ENCODE measurements at places on chromosomes 4 and X.

DNA sequence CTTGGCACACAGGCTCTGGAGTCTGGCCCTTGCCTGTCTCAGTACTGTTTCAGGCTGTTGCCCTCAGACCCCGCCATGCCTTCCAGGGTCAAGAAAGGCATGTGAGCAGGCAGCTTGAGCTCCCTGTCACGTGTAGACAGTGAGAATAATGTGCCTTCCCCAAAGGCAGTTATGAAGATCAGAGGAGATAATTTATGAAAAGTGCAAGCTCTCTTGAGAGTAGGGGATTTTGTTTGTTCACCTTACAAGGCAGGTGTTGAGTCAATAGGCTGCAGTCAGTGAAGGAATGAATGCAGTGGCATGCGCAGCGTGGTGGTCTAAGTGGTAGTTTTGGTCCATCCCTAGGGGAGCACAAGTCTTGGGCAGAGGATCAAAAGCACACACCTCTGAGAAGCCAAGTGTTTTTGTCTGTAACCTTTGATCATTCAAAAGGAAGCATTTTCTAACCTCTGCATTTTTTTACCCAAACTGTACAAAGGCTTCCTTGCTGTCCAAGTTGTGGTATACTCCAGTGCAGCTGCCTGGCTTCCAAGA, 14.4 kb downstream of the HADH start:
- DNase-seq, result no peak

- no peak for DNase-seq
Measured at GRCh38 chr4:170088716-170089115, 1.0 kb downstream of the AADAT start.

- DNase-seq, result no peak
Measured at GRCh38 chr4:48538358-48538757, 48.3 kb downstream of the ZAR1 start.

DNA sequence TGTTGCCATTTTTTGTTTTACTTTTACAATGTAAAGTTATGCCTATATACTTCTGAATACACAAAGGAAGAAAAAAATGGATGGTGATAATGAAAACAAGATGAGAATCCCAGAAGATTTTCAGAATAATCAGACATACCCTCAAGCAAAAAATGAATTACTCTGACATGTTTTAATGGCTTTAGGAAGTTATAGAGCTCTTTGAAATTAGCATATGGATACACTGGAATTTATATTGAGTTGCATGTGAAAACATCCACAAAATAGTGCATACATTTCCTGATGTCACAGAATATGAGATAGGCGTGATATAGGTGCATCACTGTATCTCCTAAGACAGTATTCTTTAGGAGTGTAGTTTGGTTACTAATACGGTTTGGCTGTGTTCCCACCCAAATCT, 351.3 kb downstream of the SLC7A11 start:
- DNase-seq, result no peak

DNA sequence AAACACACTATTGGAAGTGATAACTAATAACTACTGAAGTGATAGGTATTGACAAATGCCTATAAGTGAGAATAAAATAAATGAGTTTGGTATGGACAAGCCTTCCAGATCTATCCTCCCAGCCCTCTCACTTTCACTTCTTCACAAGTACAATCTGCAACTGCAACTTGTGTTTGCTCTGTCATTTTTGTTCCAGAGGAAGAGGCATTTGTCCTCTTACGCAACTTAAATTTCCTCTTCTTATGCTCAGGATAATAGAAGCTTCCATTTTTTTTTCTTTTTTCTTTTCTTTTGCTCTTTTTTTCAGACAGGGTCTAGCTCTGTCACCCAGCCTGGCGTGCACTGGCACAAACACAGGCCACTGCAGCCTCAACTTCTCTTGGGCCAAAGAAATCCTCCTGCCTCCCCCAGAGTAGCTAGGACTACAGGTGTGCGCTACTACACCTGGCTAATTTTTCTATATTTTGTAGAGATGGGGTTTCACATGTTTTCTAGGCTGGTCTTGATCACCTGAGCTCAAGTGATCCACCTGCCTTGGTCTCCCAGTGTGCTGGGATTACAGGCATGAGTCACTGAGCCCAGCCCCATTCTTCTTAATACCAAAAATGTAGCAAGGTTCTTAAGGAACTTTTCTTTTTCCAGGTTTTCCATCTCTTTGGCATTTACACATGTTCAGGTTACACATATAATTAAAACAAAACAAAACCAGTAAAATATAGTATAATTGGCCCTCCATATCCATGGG, 73.1 kb downstream of the PDGFC start:
- no peak for DNase-seq

DNA sequence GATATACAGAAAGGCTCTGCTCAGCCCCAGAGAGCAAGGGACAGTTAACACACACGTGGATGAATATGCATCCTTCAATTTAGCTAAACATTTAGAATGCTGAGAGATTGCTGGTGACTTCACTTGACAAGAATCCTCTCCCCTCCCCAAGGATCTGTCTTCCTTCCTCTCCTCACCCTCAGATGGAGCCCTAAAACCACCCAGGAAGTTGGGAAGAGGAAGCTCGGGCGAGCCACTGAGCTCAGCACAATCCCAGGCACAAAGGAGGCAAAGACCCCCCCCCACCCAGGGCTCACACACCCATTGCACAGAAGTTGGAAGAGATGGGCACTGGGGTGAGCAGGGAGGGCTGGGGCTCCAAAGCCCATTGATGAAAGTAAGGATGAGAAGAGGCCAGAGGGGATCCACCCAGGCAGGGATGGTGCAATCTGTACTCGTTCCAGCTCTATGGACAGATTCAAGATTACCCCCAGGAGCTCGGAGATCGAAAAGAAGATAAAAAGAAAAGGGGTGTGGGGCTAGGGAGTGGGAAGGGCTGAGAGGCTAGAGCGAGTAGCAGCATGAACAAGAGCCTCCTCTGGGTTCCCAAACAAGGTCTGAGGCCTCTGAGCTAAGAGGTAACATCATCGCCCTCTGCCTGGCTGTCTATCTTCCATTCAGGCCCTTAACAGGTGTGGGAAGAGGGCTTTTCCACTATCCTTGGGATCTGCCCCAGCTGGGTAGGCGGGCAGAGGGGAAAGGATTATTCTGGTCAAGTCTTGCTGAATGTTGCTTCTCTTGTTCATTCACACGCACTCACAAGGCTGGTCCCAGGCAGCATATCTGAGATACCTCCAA, 1.2 kb downstream of the TFE3 start:
- DNase-seq, result no peak
